ENCODE measurements at places on chromosomes 11 and 22.

DNA sequence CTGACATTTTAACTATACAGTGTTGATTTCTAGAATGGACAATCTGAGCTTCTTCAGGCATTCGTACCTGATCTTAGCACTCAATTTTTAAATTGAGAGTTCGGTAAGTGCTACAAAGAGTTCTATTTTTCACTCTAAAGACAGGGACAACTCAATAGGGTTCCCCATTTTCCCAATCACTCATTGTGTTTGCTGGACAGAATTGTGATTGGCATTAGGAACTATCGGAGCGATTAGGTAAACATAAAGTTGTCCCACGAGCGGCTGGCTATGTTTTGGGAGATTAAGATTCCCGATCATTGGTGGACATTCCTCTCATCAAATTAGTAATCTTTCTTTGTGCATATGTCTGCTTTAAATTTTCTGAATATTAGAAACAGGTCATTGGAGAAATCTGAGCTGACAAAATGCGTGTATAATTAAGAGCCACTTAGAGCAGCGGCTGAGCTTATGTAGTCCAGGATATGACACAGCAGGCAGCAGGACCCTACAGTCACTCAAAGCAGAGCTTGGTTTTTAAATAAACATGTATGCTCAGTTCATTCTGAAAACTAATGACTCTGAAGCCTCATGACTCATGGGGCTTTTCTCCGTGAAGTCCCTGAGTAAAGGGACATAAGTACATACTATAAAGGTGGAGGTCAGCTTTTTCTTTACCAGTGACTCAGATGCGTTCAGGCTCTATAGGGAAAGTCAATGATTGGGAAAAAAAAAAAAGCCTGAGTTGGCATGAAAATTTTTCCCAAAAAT is 109.4 kb downstream of the GRIA4 start:
- DNase-seq = no peak

GRCh38 chr11:11302565-11302964 is 50.5 kb downstream of the CSNK2A3 start:
- DNase-seq = no peak

- DNase-seq = no peak
Observed at GRCh38 chr22:21682385-21683175, 16.8 kb downstream of the PPIL2 start.

GRCh38 chr22:45120931-45121330 is 42.8 kb upstream of the NUP50 start:
- no peak for DNase-seq

- DNase-seq = no peak
Observed at GRCh38 chr11:103898065-103898464, 138.4 kb upstream of the DDI1 start.

DNA sequence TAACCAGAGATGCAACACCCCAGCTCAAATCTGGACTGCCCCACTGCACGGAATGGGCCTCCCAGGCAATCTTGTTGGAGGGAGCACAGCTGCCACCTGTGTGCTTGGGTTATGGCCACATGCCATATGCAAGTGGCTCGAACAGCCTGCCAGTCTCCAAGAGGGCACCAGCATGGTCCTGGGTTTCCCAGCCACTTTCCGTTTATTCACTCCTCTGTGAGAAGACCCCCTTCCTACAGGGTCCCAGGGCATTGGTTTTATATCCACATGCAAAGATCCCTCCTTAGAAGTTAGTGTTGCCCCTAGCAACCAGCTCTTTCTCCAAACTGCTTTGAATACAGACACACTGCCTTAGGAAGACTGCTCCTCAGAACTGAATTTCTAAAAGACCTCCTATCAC is 487.8 kb downstream of the BUD13 start:
- no peak for DNase-seq

DNA sequence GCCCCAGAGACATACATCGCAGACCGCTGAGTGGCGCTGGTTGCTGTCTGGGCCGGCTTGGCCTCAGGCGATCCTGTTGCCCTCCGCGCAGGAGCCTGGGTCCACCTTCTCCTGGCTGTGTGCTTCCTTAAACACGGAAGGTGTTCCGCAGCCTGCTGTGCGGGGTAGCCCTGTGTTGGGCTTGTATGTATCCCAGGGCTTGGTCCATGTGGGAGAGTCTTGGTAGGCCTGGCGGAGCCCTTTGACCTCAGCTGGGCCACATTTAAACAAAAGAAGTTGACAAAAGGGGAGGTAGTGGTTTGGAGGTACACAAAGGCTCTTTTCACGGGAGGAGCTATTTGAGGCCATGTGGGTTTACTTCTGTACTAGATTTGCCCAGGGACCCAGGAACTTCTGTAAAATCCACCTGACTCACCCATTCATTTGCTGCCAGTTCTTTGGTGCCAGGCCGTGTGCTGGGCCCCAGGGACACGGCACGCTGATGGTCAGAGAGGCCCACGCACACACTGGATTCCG is 11.0 kb upstream of the GRAMD4 start:
- DNase-seq = peak; percentile 72

- peak; percentile 58 for DNase-seq
Observed at GRCh38 chr11:2927851-2928604, 1.2 kb downstream of the PHLDA2 start.

DNA sequence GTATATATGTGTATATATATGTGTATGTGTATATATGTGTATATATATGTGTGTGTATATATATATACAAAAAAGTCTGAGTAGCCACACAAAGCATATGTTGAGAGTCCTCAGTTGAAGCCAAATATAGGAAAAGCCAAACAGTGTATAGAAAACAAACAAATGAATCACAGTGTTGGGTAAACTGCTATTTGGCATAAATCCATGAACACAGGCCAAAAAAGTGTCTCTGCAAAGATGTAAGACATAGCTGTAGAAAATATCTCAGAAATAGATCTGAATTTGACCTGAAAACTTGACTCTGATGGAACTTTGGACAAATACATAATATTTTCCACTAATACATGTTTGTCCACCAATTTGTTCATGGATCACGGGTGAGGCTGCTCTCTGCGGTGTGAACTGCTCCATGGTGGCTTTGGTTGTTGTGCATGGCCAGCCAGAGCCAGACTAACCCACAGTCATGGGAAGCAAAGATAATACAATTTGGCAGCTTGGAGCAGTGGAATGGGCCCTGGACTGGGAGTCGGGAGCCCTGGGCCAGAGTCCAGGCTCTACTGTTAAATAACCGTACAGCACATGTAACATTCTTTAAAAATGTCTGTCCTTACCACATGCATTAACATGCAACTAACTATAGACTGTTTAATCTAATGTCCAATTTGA is 76.9 kb upstream of the EED start:
- no peak for DNase-seq

DNA sequence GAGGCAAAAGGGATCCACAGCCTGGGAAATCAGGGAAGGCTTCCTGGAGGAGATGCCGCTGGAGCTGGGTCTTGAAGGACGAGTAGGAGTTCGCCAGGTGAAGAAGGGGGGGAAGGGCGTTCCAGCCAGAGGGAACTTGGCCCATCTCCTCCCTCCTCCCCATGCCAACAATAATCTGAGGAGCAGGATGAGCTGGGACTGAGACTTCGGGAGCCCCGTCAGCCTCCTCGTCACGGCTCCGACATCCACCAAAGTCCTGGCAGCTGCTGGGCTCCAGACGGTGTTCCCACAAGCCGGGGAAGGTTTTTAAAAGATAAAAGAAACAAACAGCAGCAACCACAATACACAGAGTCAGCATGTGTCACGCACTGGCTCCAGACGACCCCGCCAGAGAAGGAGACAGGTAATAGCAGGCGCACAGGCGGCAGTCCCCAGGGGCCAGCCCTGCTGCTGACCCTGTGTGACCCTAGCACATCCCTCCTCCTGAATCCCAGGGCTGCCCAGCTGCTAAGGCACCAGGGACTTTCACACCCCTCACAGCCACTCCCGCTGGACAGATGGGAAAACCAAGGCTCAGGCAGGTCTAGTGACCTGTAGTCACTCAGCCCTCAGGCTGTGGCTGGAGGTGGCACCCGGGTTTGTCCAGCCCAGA is 37.3 kb downstream of the NUP50 start:
- DNase-seq = no peak

GRCh38 chr11:47514825-47515647 is 37.9 kb downstream of the CELF1 start:
- no peak for DNase-seq

- DNase-seq = no peak
Observed at GRCh38 chr22:29499852-29500251, 19.8 kb downstream of the NEFH start.

DNA sequence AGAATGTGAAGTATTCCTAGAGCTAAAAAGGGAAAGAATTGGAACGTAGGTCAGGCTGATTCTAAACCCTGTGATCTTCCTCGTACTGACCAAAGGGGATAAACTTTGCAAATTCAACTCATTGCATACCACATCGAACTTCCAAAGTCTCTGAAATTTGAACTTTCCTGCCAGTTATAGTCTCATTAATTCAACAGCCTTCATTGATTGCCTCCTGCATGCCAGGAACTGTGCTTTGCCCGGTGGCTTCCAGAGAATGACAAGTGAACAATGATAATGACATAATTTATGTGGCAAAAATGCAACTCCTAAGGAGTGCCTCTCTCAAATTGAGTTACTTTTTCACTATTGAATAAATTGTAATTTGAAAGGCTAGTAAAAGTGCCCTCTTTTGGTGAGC is 107.7 kb upstream of the LDLRAD3 start:
- DNase-seq = no peak

DNA sequence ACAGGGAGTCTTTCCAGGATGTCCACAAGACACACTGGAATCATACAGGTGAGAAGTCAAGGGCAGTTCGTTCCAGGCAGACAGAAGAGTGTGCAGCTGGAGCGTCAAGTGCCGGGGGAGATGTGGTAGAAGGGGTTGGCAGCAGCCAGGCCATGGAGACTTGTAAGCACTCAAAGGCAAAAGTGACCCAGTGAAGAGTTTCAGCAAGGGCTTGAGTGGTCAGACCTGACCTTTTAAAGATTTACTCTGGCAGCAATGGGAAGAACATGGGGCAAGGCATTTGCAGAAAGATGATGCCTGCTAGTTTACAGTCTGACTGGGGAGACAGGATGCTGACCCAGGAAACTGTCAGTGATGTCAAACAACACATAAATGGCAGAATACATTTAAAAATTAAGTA is 29.0 kb downstream of the P4HA3 start:
- no peak for DNase-seq

- no peak for DNase-seq
Observed at GRCh38 chr11:126410649-126411048, 55.2 kb downstream of the ST3GAL4 start.

- DNase-seq = no peak
Observed at GRCh38 chr22:45547731-45548130, 45.0 kb downstream of the FBLN1 start.

- no peak for DNase-seq
Observed at GRCh38 chr11:1608363-1608762, at the start of gene KRTAP5-3. TSS of gene KRTAP5-3 (minus strand) at chr11:1608463. CDS start at chr11:1608385, 78 bp downstream.

DNA sequence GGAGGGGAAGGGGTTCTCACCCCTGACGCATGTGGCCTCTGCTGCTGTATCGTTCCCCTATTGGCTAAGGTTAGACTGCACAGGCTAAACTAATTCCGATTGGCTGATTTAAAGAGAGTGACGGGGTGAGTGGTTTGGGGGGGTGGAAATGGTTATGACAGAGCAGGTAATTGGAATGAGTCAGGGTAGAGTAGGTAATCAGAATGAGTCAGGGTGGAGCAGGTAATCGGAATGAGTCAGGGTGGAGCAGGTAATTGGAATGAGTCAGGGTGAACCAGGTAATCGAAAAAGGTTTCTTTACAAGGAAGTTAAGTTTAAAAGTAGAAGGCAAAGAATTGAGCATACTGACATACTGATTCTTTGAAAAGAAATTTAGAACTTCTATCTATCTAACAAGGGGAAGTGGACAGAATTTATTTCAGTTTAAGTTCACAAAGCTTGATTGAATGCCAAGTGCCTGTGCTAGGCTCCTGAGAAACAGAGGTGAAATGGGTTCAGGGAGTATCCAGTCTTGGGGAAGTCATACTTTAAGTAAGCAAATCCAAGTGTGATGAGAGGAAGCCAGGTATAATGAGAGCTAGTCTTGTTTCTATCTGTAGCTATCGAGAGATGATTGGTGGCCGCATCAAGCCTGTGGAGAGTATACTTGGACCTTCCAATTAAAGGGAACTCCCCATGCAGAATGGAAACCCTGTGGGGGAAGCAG is 58.0 kb downstream of the C11orf91 start:
- no peak for DNase-seq

DNA sequence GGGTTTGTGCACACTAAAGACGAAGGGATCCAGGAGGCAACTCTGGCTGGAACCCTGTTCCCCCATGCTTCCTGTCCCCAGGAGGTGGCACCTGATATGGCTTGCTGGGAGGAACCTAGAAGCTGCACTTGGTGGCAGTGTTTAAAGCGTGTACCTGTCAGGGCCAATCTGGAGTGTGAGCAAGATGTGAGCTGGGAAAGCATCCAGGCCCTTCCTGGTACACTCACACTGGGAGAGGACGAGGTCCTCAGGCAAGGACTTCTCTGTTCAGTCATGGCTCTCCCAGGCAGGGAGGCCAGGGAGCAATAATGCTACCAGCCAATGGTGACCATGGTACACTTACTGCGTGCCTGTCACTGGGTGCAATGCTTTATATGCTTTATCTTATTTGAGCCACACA is 130.7 kb upstream of the NECTIN1 start:
- no peak for DNase-seq

DNA sequence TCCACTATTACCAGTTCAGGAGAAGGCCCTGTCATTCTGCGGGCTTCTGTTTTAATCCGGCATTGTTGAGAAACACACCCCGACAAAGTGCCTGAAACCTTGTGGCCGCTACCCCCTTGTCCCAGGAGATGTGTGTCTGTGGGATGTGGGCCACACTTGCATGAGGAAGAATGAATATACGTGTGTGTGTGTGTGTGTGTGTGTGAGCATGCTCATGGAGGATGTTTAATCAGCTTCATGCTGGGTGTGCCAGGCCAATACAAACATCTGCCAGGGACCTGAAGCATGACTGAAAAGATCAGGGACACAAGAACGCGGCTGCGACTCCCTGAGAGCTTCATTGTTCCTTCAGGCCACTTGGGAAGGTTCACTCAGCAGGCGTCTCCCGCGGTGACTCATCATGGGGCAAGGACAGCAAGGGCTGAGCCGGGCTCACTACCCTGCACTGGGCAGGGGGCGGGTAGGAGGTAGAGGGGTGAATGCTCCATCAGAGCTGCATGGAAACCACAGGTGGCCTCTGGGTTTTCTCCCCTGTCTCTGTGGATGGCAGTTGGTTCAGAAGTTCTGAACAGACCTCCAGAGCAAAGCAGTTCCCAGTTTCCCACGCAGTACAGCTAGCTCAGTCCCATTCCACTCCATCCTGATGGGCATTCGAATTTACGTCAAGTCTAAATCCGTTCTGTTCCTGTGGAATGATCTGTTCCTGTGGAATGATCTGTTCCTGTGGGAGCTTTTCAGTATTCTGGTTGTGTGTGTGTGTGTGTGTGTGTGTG is 7.0 kb upstream of the MALAT1 start:
- peak; percentile 86 for DNase-seq

GRCh38 chr11:65078151-65078550 is 5.7 kb downstream of the CDCA5 start:
- DNase-seq = peak; percentile 61

DNA sequence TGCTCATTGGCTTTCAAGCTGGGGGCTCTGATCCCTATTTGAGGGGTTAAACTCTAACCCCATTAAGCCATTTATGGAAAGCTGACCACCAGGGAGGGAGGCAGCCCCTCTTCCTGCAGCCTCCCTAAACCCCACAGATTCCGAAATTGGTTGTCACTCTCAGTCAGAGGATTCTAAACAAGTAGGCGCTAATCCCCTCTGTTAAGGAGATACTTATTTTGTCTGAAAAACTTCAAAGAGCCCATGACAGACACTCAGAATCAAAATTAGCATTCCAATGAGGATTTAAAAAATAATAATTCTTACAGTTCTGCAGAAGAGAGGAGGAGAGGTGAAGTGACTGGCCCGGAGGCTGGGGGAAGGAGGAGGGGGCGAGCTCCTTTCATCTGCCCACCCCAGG is 69.7 kb upstream of the LMO1 start:
- DNase-seq = no peak

All from left colon (tissue), 2 donors.